Brain pericyte (primary cell): ENCODE measurements at places on chromosomes 5 and 9.
A peak's percentile ranks its signal among the peaks of the same experiment; 100 is the strongest.

- DNase-seq: no peak
Measured at GRCh38 chr5:89349246-89349980, 466.4 kb upstream of the MEF2C start.

DNA sequence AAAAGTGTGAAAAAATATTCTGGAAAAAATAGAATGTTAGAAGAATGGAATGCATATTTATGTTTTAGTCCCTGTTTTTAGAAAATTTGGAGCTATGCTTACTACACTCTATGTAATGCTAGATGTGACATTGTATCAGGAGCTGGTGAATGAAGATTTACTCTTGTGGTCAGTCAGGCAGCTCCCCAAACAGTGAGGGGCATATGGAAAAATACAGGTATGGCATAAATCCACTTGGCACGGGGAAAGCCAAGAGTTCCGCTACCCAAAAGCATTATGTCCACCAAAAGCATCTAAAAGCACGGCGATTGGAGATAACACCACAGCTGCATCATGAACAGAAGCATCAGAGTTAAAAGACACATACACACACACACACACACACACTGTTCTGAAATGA, 220.2 kb upstream of the KLF9 start:
- no peak for DNase-seq

- DNase-seq: no peak
Measured at GRCh38 chr5:6362846-6363245, 15.5 kb downstream of the MED10 start.

GRCh38 chr5:65481171-65481581, 544 bp downstream of the ADAMTS6 start:
- no peak for DNase-seq

DNA sequence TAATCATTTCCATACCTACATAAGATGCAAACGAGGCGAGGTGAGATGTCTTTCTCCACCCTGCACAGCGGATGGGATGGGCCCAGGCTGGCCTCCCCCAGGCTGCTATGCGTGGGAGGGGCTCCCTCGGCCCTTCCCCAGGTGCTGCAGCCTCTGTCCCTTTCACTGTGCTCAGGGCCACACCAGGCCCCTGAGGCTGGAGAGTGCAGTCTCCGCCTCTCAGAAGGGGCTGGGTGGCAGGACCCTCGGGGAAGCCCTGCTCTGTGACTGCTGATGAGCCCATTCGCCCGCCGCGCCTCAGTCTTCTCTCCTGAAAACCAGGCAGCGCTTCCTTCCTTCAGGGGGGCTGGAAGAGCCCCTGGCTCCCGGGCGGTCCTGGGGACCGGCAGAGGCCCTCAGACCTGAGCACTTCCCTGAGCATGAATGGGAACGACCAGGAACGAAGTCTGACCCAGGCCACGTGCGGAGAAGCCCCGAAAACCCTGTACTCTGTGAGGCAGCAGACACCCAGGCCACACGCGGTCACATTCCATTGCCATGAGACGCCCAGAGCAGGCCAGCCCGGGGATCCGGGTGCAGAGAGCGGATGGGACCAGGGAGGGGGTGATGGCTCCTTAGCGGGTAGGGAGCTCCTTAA, 21.9 kb upstream of the NOTCH1 start:
- no peak for DNase-seq

GRCh38 chr9:129317179-129318011, 139.3 kb upstream of the IER5L start:
- no peak for DNase-seq

DNA sequence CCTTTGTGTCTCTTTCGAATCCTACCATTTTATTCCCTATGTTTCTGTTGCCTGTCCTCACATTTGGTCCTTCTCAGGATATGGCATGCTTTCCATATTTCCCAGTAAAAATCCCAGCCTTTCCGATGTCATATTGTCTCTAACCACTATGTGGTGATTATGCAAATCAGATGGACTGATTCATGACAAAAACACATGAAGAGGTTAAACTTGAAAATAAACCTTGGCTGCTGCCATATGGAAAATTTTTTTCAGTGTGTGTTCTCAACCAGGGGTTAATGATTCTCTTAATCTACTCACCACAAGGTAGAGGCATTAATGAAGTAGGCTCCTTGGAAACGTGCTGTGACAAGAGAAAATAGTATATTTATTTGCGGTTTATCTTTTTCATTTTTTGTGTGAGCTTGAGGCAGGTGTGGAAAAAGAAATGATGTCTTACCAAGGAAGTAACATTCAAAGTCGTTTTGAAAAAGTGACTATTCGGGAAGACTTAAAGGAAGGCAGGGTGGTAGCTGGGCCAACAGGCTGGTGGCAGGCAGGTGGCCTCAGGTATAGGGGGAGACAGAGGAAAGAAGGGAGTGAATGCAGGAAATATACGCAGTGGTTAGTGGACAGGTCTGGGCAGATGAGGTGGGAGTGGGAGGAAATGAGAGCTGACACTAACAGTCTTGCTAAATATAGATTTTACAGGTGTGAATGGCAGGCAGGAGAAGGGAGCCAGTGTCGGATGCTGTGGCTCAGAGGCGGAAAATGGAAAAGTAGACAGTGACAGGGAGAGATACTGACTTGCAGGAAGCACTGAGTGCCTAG, 46.2 kb downstream of the DMRT2 start:
- no peak for DNase-seq

- no peak for DNase-seq
Measured at GRCh38 chr9:134993416-134993815, 75.7 kb upstream of the FCN1 start.

GRCh38 chr5:54278036-54278830, 32.1 kb downstream of the ARL15 start:
- no peak for DNase-seq

DNA sequence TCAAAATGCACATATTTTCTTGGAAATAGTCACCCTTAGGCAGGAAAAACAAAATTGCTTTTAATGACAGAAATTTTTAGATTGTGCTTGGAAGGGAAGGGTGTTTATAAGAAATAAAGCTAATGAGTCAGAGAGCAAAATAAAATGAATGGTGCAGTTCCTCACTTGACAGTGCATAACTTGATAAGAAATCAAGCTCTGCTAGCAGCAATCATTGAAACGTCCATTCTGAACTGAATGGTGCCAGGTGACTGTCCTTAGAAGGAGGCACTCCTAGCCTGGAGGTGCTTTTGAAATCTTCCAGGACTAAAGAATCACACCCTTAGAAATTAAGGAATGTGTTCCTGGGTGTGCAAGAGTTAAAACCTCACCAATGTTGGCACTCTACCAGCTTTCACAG, 202.5 kb downstream of the EFNA5 start:
- DNase-seq: no peak

DNA sequence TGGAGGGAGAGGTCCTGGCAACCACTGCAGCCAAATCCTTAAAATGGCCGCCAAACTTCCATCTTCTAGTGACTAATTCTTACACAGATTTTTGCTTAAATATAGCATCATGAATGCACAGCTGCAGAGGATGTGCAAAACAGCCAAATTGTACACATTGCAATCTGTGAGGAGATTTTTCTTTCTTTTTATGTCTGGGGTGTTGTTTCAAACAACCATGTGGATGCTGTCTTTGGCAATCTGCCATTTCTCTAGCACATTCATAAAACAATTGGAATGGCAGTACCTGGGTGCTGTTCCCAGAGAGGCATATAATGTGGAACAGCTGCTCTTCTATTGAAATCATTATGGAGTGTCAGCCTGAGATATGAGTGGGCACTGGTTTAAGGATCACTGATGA, 1082.9 kb upstream of the SEMA6A start:
- DNase-seq: peak; percentile 33

DNA sequence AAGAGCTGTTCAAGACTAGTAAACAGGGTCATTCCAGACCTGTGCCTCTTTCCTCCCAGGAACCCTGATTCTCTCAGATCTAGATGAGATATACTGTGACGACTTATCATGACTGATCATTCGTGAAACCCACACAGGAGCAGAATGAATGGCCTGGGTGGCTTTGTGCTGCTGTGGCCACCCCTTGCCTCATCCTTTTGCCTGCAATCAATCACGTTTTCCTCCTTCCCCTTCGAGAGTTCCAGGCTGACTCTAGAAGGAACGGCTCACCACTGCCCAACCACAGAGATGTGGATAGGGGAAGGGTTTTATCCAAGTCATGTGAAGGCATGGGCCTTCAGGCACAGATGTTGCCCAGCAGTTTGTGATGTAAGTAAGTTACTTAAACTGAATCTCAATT, 5.8 kb downstream of the ANXA6 start:
- no peak for DNase-seq

DNA sequence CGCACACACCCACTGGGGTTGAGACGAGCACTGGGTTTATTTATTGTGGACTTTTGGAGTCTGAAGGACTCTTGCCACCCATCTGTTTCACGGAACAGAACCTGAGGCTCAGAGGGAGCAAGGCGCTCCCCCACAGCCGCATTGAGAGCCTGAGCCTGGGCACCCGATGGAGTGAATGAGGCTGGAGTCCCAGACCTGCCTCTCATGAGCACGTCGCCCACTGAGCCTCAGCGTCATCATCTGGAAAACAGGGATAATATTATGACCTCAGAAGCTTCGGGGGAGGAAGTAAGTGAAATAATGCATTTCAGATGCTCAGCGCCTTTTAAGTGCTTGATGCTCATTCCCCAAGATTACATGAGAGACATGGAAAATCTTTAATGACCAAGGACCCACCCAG, 5.5 kb downstream of the NEK6 start:
- DNase-seq: no peak

DNA sequence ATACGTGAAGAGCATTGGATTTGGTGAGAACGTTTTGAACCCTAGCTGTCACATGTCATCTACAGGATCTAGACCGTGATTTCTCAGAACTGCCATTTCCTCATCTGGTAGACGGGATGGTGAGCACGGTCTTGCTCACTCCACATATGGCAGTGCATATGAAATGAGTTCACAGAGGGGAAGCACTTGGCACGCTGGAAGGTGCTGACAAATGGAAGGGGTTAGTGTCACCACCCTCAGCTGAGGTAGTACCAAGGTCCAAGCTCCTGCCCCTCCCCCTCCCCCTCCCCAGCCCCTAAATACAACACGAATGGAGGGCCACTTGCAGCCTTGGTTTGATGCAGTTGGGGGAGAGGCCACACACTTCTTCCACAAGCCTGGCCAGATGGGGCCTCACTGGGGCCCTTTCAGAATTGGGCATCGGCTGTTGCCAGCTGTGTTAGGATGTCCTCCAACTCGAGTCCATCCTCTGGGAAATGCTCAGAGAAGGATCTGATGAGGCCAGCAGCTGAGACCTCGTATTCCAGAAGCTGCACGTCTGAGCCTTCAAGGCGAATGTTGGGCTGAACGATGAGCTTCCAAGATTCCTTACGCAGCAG, 322.4 kb downstream of the ANXA1 start:
- DNase-seq: no peak

GRCh38 chr5:50440651-50441492, at the start of gene EMB:
Gene EMB (minus strand): TSS chr5:50441288. CDS start chr5:50441151, 137 bp downstream.
- no peak for DNase-seq

DNA sequence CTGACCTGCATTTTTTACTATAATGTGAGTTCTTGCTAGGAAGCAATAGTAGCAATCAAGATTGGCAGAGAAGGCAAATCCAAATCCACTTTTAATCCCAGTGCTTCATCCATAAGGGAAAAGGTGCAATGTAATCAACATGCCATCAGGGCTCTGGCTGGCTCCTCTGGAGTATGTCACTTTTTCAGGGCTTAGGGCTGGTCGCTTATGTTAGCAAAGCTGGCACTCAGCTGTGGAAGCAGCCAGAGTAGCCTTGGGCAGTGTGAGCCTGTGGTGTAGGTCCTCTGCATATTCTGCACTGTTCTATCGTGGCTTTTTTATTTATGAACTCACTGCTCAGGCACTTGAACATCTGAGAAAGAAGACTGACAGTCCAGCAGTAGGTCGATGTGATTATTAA, 16.1 kb downstream of the ACTBL2 start:
- no peak for DNase-seq

DNA sequence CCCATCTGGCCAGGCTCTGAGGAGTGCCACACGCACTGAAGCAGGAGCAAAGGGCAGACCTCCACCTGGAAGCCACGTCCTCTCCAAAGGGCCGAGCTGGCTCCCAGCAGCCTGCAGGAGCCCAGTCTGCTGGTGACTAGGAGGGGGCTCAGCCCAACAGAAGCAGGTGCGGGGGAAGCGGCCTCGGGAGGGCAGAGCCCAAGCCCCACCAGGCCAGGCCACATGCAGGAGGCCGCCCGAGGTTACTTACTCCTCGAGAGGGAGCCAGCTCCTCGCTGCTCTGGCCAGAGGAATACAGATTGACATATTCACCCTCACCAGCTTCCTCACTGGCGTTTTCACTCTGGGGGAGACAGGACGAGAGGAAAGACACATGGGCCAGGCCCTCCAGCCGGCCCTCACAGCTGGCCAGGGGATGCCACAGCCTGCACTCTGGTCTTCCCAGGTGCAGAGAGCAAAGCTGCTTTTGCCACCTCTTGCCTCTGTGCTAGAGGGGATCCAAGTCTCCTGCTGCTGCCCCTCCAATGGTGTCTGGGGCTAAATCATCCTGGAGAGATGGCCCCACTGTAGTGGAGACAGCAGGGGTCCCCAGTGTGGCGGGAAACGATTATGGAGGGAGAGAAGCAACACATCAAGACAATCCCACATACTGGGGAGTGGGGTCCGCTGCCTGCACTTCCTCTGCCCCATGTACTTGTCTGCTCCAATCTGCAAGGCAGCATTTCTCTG, 58.6 kb downstream of the PRRT1B start:
- DNase-seq: no peak

DNA sequence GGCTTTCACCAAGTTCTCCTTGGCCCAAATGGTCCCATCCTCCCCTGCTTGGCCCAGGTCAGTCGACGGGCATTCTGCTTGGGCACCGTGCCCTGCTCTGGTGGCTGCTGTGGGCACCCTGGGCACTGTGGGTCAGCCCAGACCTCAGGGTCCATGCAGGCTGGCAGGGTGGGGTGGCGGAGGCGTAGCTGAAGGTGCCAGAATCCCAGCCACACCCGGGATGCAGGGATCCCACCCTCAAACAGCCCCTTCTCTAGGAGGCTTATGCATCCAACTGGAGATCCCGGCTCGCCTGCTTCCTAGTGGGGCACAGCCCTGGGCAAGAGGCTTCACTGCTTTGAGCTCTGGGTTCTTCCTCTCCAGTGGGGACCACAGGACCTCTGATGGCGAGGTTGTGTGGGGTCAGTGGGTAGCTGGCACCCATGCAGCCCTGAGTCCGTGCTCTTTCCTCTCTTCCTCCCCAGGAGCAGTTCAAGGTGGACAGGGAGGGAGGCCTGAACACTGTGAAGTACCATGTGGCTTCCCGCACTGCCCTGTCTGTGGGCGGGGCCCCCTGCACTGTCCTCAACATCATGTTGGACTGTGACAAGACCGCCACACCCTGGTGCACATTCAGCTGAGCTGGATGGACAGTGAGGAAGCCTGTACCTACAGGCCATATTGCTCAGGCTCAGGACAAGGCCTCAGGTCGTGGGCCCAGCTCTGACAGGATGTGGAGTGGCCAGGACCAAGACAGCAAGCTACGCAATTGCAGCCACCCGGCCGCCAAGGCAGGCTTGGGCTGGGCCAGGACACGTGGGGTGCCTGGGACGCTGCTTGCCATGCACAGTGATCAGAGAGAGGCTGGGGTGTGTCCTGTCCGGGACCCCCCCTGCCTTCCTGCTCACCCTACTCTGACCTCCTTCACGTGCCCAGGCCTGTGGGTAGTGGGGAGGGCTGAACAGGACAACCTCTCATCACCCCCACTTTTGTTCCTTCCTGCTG, 9.4 kb downstream of the B4GALT7 start:
- DNase-seq: no peak
